ENCODE measurements at places on chromosomes 1 and 21.
A peak's percentile ranks its signal among the peaks of the same experiment; 100 is the strongest.

DNA sequence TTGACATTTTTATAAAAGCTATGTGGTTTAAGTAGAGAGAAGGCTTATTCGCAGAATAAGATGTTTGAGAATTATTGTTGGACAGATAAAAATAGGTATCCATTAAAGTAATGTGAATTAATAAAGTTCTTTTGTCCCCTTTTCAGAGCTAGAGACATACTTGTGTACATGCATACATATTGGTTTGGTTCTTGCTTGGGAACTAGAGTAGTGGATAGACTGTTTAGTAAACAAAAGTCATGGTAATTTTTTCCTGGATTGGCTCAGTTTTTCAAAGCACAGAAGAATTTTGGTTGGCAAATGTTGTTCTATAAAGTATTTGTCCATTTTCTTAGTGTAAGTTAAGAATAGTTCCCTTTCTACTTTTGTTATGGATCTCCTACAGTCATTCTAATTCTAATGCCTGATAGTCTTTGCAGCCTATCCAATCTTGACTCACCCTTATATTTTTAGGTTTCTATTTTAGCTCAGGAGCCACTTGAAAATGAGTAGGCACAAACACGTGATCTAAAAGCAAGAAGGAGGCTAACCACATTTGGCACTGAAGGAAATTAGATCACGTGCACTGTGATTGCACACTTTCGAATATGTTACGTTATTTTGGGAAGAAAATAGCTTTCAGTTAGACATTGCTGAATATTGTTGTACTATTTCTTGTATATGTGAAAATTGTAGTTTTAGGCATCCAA is 47.0 kb downstream of the RABGAP1L start:
- no peak for DNase-seq

GRCh38 chr1:153545067-153546055 is at the start of gene S100A4:
TSS of gene S100A4 (minus strand) at chr1:153545806. CDS start at chr1:153544794, 1,012 bp downstream.
- peak; percentile 74 for DNase-seq

GRCh38 chr1:198024782-198025181 is 107.6 kb downstream of the LHX9 start:
- DNase-seq: no peak

DNA sequence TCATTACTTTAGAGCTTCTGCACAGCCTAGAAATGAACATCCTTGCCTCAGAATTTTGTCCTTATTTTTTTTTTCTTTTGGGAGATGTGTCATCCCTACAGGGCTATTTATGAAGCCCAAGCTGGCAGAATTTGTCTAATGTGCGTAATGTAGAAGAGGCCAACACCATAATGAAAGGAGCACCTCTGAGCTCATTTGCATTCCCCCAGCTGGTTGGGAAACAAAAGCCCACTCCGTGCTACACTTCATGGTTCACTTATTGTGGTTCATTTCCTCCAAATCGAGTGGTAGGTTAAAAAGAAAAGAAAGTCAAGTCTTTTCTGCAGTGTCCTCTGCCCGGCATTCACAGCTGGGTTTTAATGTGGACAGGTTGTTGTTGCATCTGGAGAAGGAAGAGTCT is 73.5 kb downstream of the KAZN start:
- no peak for DNase-seq

DNA sequence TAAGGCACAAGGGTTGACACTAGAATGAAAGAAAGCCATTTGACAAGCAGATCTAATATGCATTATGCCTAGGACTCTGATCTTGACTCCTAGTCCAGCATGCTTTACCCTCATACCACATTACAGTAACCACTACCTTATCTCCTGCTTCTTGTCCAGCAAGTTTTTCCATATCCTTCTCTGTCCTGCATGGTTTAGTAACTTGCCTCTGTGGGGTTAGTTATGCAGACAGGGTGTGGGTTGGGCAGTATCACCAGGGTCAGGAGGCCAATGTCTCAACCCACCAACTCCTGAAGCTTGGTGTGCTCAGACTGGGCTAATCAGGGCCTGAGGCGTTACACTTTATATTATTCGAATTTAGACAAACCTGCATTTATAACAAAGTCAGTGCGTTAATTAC is 18.8 kb downstream of the DHDDS start:
- no peak for DNase-seq
